Aorta (tissue), 5 donors: ENCODE measurements at places on chromosomes 12 and 14.

GRCh38 chr12:104577581-104577981 lies 120.8 kb downstream of the CHST11 start:
- no peaks in the 10 kb centered on the region for H3K36me3 ChIP-seq
- no peak overlapping the region for H3K4me3 ChIP-seq
- no peaks in the 10 kb centered on the region for H3K27me3 ChIP-seq

DNA sequence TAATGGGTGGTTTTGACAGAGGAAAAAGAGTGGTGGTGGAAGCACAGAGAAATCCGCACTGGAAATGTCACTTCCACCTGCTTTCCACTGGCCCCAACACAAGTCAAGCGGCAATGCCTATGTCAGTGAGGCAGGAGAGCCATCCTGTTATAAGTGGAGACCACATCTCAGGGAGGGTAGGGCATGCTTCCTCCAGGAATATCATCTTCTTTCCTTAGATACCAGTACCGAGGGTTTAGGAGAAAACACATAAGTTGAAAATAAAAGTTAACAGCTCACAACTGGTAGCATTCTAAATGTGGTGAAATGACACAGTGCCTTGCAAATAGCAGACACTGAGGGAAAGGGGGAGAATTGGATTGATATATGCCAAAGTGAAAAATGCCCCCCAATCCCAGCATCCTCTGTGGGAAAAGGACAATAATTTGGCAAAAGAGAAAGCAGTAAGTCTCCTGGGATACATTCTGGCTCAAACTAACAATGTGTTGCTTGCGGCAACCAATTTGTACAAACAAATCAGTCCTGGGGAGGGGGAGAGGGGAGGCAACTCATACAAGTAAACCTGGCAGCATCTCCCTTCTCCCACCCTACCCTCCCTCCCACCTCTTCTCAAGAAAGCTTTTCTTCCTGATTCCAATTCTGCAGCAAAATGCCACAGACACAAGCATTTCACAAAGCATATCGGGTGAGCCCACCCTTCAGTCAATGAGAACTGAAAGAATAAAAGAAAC lies 57.1 kb downstream of the STON2 start:
- no peaks in the 10 kb centered on the region for H3K27me3 ChIP-seq
- H3K36me3 ChIP-seq, result no peaks in the 10 kb centered on the region
- H3K27ac ChIP-seq, result no peak overlapping the region
- no peak for DNase-seq
- no peak overlapping the region for H3K4me3 ChIP-seq
- no peaks in the 10 kb centered on the region for H3K4me1 ChIP-seq

- H3K4me1 ChIP-seq, result no peaks in the 10 kb centered on the region
- H3K27ac ChIP-seq, result no peak within 1 kb of the TSS
- H3K4me3 ChIP-seq, result peak within 1 kb of the TSS; percentile 61
- peak; percentile 91 for DNase-seq
- H3K27me3 ChIP-seq, result no peaks in the 10 kb centered on the region
- no peaks in the 10 kb centered on the region for H3K36me3 ChIP-seq
Measured at GRCh38 chr12:75334384-75335030, at the start of gene GLIPR1L1. GLIPR1L1 (plus strand) TSS chr12:75334670; CDS start chr12:75334729, 59 bp downstream.

- H3K27ac ChIP-seq, result no peak overlapping the region
- no peak for DNase-seq
- H3K36me3 ChIP-seq, result no peaks in the 10 kb centered on the region
- no peak overlapping the region for H3K4me3 ChIP-seq
- H3K27me3 ChIP-seq, result no peaks in the 10 kb centered on the region
Measured at GRCh38 chr14:89015016-89015415, 190.6 kb downstream of the TTC8 start.

- no peaks in the 10 kb centered on the region for H3K27me3 ChIP-seq
- H3K36me3 ChIP-seq, result no peaks in the 10 kb centered on the region
- H3K4me3 ChIP-seq, result no peak overlapping the region
- no peak overlapping the region for H3K27ac ChIP-seq
Measured at GRCh38 chr12:116201908-116202307, 75.6 kb downstream of the MED13L start.

DNA sequence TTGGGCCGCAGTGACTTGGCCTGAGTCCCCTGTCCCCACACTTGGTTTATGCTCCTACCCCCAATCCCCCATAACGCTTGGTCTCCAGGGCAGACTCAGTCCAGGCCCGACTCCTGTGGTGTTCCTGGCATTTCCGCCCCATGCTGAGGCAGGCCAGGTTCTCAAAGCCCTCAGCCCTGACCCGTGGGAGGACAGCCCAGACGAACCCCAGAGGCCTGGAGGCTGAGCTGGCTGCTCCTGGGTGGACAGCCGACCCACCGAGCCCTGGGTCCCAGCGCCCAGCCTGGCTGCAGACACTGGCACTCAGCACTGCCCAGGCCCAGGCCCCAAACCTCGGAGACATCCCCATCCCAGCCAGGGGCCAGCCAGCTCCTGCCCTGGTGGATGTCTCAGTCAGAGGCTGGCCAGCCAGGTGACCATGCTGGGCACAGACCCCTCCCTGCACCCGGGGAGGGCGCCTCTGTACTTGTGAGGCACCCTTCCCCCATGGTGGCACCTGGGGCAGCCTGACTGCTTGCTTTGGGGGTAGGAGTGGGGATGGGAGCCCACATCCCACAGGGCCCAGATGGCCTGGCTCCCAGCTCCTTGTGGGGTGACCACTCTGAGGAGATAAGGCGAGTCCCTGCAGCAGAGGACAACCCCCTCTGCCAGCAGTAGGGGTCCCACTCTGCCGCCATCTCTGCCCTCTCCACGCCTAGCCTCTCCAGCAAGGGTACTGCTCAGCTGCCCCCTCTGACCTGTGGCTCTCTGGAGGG lies 1.4 kb downstream of the PLD4 start:
- DNase-seq, result peak; percentile 67
- H3K4me3 ChIP-seq, result no peak overlapping the region
- no peaks in the 10 kb centered on the region for H3K36me3 ChIP-seq
- H3K27ac ChIP-seq, result no peak overlapping the region
- no peaks in the 10 kb centered on the region for H3K4me1 ChIP-seq

GRCh38 chr14:30982533-30982932 lies 42.9 kb upstream of the AP4S1 start:
- no peaks in the 10 kb centered on the region for H3K27me3 ChIP-seq
- H3K4me1 ChIP-seq, result no peaks in the 10 kb centered on the region
- H3K27ac ChIP-seq, result no peak overlapping the region
- H3K36me3 ChIP-seq, result no peaks in the 10 kb centered on the region
- no peak for DNase-seq

- DNase-seq, result no peak
- no peak overlapping the region for H3K4me3 ChIP-seq
- H3K27me3 ChIP-seq, result no peaks in the 10 kb centered on the region
- H3K27ac ChIP-seq, result no peak overlapping the region
- no peaks in the 10 kb centered on the region for H3K36me3 ChIP-seq
Measured at GRCh38 chr14:81801921-81802320, 268.3 kb upstream of the SEL1L start.

GRCh38 chr14:29906256-29906870 lies 21.3 kb downstream of the PRKD1 start:
- H3K4me1 ChIP-seq, result peaks cover 2% of the 10 kb centered on the region
- H3K27me3 ChIP-seq, result no peaks in the 10 kb centered on the region
- H3K27ac ChIP-seq, result no peak overlapping the region
- H3K4me3 ChIP-seq, result no peak overlapping the region

- no peaks in the 10 kb centered on the region for H3K36me3 ChIP-seq
- no peak overlapping the region for H3K27ac ChIP-seq
- H3K4me1 ChIP-seq, result no peaks in the 10 kb centered on the region
Measured at GRCh38 chr12:7832059-7832696, 40.5 kb downstream of the SLC2A14 start.

DNA sequence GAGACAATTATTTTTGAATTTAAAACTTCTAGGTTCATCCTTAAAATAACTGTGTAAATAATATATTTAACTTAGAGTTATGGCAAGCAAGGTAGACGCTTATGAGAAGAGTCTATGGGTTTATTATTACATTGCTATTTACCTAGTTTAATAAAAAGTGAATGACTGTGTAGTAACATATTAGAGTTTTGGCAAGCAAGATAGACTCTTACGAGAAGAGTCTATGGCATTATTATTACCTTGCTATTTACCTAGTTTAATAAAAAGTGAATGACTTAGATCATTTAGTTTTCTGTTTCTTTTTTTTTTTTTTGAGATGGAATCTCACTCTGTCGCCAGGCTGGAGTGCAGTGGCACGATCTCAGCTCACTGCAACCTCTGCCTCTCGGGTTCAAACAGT lies 3.8 kb downstream of the RNF34 start:
- no peaks in the 10 kb centered on the region for H3K4me1 ChIP-seq
- no peak overlapping the region for H3K4me3 ChIP-seq

GRCh38 chr12:9667403-9668160 lies 1.9 kb upstream of the CLEC2D start:
- DNase-seq, result no peak
- H3K4me3 ChIP-seq, result no peak overlapping the region
- H3K4me1 ChIP-seq, result no peaks in the 10 kb centered on the region
- H3K36me3 ChIP-seq, result no peaks in the 10 kb centered on the region
- no peaks in the 10 kb centered on the region for H3K27me3 ChIP-seq
- no peak overlapping the region for H3K27ac ChIP-seq

DNA sequence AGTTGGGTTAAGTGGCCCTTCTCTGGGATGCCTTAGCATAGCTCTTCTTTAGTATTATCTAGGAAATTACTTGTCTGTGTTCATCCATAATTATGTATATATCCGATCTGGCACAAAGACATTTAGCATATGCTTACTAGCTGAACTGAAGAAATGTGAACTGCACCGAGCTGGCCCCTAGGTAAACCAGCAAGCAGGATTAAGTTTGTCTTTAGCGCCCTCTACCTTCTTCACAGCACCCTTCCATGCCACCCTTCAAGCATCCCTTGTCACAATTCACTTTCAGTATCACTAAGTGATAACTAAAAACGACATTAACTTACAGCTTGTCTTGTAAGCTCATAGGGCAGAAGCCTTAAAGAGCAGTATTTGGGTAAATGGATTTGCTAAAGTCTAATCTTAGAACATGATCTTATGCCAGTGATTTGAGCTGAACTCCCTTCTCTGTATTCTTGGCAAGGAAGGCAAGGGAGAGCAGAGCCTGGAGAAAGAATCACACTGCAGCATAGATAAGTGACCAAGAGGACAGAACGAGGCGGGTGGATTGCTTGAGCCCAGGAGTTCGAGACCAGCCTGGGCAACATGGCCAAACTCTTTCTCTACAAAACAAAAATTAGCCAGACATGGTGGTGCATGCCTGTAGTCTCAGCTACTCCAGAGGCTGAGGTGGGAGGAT lies 2.6 kb upstream of the HAL start:
- H3K4me3 ChIP-seq, result no peak overlapping the region
- H3K36me3 ChIP-seq, result no peaks in the 10 kb centered on the region
- no peaks in the 10 kb centered on the region for H3K27me3 ChIP-seq
- DNase-seq, result no peak
- no peaks in the 10 kb centered on the region for H3K4me1 ChIP-seq

GRCh38 chr14:53912021-53912420 lies 44.6 kb downstream of the BMP4 start:
- no peak overlapping the region for H3K27ac ChIP-seq
- no peaks in the 10 kb centered on the region for H3K4me1 ChIP-seq
- H3K36me3 ChIP-seq, result no peaks in the 10 kb centered on the region

- no peaks in the 10 kb centered on the region for H3K27me3 ChIP-seq
- DNase-seq, result no peak
- H3K4me1 ChIP-seq, result no peaks in the 10 kb centered on the region
- H3K4me3 ChIP-seq, result no peak overlapping the region
- no peak overlapping the region for H3K27ac ChIP-seq
- no peaks in the 10 kb centered on the region for H3K36me3 ChIP-seq
Measured at GRCh38 chr14:95651028-95651427, 35.2 kb upstream of the TCL1B start.

- H3K27me3 ChIP-seq, result no peaks in the 10 kb centered on the region
- no peaks in the 10 kb centered on the region for H3K36me3 ChIP-seq
- H3K27ac ChIP-seq, result no peak overlapping the region
- DNase-seq, result no peak
- H3K4me3 ChIP-seq, result no peak overlapping the region
- no peaks in the 10 kb centered on the region for H3K4me1 ChIP-seq
Measured at GRCh38 chr14:29755311-29756018, 172.2 kb downstream of the PRKD1 start.

GRCh38 chr14:54177641-54178621 lies 218.9 kb upstream of the CDKN3 start:
- DNase-seq, result no peak
- no peaks in the 10 kb centered on the region for H3K36me3 ChIP-seq
- H3K4me3 ChIP-seq, result no peak overlapping the region
- H3K27me3 ChIP-seq, result no peaks in the 10 kb centered on the region
- peaks cover 3% of the 10 kb centered on the region for H3K4me1 ChIP-seq

DNA sequence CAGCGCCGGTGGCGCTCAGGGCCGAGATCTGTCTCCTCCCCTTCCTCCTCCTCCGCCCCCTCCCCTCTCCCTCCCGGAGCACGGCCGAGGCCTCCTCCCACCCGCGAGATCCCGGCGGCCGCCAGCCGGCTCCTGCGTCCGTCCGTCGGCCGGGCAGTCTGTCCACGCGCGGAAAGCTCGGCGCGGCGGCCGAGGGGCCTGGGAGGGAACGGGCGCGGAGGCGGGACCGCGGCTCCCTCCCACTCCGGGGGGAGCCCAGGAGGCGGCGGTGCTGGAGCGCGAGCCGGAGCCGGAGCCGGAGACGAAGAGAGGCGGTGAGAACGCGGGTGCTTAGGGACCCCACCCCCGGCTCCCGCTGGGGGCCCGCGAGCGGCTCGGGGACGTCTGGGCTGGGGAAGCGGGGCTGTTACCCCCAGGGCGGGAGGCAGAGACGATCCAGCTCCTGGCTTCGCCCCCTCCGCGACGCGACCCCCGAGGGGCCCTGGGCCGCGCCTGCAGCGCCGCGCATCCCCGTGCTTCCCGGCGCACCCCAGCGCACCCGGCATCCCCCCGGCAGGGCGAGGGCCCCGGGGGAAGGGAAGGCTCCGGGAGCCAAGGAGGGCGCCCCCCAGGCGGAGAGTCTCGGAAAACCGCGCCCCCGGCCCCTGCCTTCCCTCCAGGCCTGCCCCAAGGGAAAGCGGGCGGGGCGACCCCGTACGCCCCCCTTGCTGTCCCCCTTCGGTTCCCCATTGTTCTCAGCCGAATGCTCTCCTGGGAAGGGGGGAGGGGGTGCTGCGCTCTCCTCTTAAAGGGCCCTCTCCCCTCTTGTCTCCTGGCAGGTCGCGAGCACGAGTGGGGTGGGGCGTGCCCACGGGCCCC lies at the start of gene DTX1:
Gene DTX1 (plus strand): TSS at position 100 of the 858 bp plus-strand sequence. CDS start 1,463 bp downstream, outside the sequence.
- H3K27ac ChIP-seq, result no peak within 1 kb of the TSS
- no peaks in the 10 kb centered on the region for H3K4me1 ChIP-seq
- no peak within 1 kb of the TSS for H3K4me3 ChIP-seq
- H3K27me3 ChIP-seq, result no peaks in the 10 kb centered on the region
- H3K36me3 ChIP-seq, result no peaks in the 10 kb centered on the region

- H3K36me3 ChIP-seq, result peaks cover 3% of the 10 kb centered on the region
- no peaks in the 10 kb centered on the region for H3K27me3 ChIP-seq
- H3K4me3 ChIP-seq, result peak overlapping the region; percentile 37
- no peak overlapping the region for H3K27ac ChIP-seq
Measured at GRCh38 chr12:56126732-56127239, 1.3 kb upstream of the ESYT1 start.

GRCh38 chr14:73775339-73776193 lies 61.4 kb upstream of the PNMA1 start:
- H3K27me3 ChIP-seq, result no peaks in the 10 kb centered on the region
- H3K36me3 ChIP-seq, result no peaks in the 10 kb centered on the region
- H3K4me1 ChIP-seq, result peaks cover 5% of the 10 kb centered on the region
- H3K27ac ChIP-seq, result peak overlapping the region; percentile 45

- no peak overlapping the region for H3K4me3 ChIP-seq
- no peaks in the 10 kb centered on the region for H3K27me3 ChIP-seq
- peaks cover 16% of the 10 kb centered on the region for H3K4me1 ChIP-seq
- H3K36me3 ChIP-seq, result no peaks in the 10 kb centered on the region
Measured at GRCh38 chr14:68246074-68246785, 426.7 kb downstream of the RAD51B start.
